ENCODE measurements at places on chromosomes 4 and X.

DNA sequence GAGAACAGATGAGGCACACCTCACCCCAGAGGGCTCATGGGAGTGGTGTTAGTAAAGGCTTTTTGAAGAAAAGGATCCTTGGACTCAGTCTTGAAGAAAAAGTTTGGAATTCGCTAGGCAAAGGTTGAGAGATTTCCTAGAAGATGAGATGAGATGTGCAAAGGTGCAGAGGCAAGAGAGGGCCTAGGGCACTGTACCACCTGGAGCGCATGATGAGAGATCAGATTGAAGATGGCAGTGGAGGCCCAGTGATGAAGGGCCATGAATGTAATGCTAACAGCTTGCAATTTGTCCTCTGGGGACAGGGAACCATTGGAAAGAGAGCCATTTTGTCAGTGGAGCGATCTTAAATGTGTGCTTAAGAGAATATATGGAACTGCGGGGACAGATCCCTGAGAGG lies 45.0 kb downstream of the PGRMC2 start:
- no peak for DNase-seq

DNA sequence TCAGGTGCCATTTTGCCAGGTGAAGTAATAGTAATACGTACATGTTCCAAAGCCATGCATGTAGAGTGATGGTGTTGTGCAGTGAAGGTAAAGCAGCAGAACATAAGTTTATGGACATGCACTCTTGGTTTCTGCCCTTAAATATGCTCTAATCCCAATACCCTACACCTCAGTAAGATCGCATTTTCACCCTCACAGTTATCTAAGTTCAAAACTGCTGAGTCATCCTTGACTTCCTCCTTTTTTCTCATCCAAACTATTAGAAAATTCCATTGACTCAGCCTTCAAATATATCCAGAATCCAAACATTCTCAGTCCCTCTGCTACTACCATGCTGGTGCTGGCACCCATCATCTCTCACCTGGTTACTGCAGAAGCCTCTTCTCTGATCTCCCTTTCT lies 652.9 kb upstream of the IGFBP7 start:
- no peak for DNase-seq

DNA sequence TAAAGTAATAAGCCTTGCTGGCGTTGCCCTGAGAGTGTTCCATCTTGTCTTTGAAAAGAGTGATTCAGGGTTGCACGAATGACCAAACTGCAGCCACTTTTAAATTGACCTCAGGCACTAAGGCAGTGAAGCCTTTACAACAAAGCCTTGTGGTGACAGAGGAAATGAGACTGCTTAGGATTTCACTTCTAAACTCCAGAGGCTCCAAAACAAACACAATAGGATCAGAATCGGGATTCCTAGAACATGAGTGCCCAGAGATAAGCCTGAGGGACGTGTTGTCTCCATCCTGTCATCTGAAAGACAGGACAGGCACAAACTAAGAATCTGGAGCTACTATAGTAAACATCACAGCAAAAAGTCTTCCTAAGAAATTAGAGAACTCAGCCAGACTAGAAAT lies 405.2 kb downstream of the PPARGC1A start:
- no peak for DNase-seq

DNA sequence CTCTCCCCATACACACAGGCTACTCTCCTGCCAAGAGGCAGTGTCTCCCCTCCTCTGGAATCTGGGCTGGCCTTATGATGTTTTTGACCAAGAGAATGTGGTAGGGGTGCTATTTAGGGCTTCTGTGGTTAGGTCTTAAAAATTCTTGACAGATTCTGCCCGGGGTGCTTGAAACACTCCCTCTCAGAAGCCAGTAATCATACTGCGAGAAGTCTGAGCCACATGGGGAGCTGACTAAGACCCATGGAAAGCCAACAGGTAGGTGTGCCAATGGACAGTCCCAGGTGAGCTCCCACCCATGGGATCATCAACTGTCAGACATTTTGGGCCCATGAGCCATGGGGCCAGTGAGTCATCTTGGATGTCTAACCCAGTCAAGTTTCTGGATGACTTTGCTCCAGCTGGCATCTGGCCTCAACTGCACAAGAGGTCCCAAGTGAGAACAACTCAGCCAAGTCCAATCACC lies 315.7 kb downstream of the FBXW7 start:
- DNase-seq = no peak

DNA sequence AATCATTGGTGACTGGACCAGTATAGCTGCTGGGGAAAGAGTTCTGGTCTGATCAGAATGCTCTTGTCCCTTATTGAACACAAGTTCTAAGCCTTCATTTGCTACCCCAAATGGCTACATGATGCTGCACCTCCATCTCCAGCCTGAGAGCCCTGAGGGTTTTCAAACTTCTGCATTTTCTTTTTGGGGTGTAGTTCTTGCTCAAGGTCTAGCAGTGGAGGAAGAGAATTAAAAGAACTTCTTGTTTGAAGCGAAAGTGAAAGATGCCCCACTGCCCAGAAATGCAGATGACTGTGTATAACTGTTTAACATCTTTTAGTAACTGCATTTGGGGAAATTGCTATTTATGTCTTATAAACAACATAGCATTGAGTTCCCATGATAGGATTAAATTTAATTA lies 38.5 kb downstream of the LAMTOR3 start:
- no peak for DNase-seq

GRCh38 chr4:148477276-148477675 lies 35.1 kb upstream of the NR3C2 start:
- no peak for DNase-seq

- no peak for DNase-seq
These were observed 32.5 kb downstream of the FTHL17 start for GRCh38 chrX:31039327-31039711.

GRCh38 chrX:46838974-46839480 lies 2.2 kb downstream of the RP2 start:
- DNase-seq = no peak

DNA sequence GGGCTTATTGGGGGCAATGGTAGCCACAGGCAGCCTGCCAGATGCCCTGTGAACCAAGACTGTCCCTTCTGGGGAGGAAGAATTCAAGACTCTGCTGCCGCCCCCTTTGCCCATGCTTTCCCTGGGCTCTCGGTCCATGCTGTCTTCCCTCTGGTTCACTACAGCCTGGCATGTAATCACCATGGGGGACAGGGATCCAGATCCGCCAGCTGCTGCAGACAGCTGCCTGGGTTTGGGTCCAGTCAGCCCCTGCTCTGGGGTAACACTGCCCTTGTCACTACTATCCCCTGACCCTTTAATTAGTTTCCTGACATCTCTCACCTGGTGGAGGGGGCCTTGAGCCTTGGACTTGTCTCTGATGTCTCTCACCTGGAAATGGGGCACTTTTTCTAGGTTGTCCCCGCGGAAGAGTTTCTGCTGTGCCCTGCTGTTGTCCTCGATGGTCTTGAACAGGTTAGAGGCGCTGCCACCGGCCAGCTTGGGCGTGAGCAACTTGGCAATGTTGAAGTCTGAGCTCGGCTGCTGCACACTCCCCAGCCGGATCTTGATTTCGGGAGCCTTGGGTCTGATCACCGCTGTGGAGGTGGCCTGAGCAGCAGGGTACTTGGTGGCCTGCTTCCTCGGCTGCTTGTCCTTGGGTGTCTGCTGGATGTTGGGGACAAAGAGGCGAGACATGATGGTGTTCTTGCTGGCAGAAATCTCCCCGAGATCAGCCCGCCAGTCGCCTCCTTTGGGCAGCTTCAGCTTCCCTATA lies 6.4 kb downstream of the C4orf54 start:
- DNase-seq = no peak

DNA sequence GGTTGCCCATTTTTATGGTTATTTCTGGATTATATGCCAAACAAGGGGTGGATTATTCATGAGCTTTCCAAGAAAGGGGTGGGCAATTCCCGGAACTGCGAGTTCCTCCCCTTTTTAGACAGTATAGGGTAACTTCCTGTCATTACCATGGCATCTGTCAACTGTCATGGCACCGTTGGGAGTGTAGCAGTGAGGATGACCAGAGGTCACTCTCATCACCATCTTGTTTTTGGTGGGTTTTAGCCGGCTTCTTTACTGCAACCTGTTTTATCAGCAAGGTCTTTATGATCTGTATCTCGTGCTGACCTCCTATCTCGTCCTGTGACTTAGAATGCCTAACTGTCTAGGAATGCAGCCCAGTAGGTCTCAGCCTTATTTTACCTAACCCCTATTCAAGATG lies 57.6 kb downstream of the SH3KBP1 start:
- DNase-seq = no peak

GRCh38 chrX:65587616-65588526 lies 53.3 kb upstream of the LAS1L start:
- no peak for DNase-seq

- no peak for DNase-seq
These were observed 8.1 kb upstream of the SLC2A9 start for GRCh38 chr4:10029403-10029802.

DNA sequence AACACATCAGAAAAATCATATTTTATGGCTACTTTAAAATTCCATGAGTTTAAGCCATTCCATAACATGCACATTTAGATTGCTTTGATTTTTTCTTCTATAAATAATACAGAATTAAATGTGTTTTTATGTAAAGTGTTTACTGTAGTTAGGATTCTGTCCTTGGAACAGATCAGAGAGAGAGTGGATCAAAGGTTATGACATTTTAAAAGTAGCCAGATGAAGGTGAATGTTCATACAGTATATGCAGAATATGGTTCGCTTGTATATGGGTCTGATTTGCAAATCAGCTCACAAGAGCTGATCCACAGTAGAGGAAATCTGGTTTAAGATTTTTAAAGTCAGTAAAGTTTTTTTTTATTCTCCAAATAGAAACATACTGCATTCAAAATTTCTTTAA lies 7.2 kb upstream of the PALLD start:
- DNase-seq = no peak

DNA sequence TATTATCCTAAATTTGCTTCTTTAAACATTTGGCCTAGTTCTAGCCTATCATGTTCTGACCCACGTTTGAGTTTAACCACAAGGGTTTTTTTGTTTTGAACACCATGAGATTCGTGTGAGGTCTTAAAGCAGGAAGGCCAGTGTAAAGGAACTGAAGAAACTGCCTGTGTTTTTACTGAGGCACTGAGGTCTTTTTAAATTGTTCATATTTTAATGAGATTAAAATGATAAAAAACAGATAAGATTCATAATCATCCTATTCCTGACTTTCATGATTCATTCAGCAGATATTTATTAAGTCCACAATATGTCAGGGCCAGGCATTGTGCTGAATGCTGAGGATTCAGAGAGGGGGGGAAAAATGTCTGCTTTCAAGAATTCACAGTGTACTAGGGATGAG lies 3.2 kb downstream of the RPS6KA3 start:
- DNase-seq = no peak

- DNase-seq = no peak
These were observed 42.9 kb downstream of the FNIP2 start for GRCh38 chr4:158811704-158812103.

- DNase-seq = no peak
These were observed 93.1 kb downstream of the PSAPL1 start for GRCh38 chr4:7341491-7342222.
